Right ventricle myocardium superior (tissue), 1 donor: ENCODE measurements at places on chromosomes 3 and 15. TPM values are rescaled to one million over a fixed set of nuclear protein-coding genes. Genes with fewer than 3 reads are reported as not detected.

Gene TNFSF10
- 13.7 TPM for total RNA-seq

Gene POPDC2
- total RNA-seq: 538 TPM

Gene RYR3
- not detected for total RNA-seq

Gene RPL15
- total RNA-seq: 878 TPM
